ENCODE measurements at places on chromosomes 11 and 22.

GRCh38 chr11:126132319-126132718, 69.7 kb upstream of the CDON start:
- peak; percentile 32 for ATAC-seq

DNA sequence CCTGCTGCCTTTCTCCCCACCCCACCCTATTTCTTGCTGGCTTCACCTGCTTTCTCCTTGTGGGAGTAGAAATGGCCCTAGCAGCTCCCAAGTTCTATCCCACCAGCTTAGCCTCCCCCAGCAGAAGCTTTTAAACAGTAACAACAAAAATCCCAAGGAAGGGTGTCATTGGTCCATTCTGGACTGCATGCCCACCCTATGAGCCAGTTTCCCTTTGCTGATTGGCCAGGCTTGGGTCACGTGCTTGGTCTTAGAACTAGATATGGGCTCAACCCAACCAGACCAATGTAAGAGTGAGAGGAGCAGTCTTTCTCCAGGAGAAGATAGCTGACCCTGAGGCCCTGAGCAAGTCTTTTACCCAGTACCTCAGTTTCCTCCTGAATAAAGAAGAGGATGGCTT, 2.3 kb downstream of the MTFP1 start:
- ATAC-seq = no peak

GRCh38 chr11:76824083-76824939, 36.4 kb upstream of the ACER3 start:
- ATAC-seq = no peak

- ATAC-seq = no peak
These were observed 54.3 kb downstream of the SYTL2 start for GRCh38 chr11:85756401-85757200.

GRCh38 chr11:75237050-75237449, 3.5 kb upstream of the TPBGL start:
- ATAC-seq = no peak

DNA sequence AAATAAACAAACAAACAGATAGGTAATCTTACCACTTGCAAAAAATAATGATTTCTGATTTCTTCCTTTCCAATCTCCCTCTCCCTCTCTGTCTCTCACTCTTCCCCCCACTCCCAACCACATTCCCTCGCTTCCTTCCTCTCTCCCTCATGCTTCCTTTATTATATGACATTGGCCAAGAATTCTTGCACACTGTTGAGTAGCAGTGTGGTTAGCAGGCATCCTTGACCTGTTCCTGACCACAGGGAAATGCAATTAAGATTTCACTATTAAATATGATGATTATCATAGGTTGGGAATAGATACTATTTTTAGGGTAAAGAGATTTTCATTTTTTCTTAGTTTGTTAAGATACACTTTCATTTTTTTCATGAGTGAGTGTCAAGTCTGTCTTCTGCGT, 14.7 kb upstream of the PLAAT4 start:
- no peak for ATAC-seq

GRCh38 chr11:125167292-125167953, 2.9 kb downstream of the PKNOX2 start:
- ATAC-seq = no peak

DNA sequence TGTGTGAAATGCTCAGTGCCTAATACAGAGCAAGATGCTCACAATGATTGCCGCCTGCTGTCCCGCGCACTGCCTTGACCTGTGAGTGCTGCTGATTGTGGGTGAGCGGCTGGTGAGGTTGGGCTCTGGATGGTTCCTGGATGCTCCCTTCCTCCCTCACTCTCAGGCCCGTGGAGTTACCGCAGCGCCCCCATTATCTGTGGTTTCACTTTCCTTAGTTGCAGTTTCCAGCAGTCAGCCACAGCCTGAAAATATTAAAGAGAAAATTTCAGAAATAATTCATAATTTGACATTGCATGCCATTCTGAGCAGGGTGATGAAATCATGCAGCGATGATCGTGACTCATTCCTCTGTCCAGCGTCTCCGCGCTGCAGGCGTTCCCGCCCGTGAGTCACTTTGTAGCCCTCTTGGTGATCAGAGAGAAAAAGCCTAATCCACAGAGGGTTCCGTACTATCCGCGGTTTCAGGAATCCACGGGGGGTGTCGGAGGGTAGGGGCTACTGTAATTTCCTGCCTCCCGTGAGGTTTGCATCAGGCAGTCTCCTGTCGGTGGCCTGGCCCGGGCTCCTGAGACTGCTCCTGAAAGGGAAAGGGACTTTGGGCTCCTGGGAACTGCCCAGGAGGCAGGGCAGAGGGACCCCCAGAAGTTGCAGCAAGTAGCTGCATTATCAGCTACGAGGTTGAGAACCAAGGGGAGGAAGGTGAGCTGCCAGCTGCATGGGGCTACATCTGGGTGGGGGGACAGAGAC, 10.6 kb downstream of the RPL3 start:
- ATAC-seq = no peak

DNA sequence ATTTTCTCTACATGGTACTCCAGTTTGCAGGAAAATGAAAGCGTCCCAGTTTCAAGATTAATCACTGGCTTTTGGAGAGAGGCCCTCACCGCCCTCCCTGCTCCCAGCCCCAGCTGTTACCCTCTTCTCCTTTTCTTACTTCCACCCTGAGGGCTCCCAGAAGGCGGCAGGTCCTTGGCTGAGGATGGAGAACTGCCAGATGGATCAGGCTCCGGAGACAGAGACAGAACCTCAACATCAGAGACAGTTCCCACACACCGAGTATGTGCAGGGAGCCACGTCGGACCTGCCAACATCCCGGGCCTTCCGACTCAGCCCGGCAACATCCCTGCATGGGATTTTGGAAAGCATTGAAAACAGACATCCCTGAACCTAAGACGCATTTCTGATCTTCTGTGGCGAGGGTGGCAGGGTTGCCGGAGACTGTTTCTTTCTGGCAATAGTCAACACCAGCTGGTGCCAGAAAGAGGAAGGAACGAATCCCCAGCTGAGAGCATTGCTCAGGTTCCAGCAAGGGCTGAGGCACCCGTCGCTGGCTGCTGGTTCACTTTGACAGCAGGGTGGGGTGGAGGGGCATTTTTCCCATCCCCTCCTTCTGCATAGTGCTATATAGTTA, 467.1 kb downstream of the MIAT start:
- ATAC-seq = no peak

DNA sequence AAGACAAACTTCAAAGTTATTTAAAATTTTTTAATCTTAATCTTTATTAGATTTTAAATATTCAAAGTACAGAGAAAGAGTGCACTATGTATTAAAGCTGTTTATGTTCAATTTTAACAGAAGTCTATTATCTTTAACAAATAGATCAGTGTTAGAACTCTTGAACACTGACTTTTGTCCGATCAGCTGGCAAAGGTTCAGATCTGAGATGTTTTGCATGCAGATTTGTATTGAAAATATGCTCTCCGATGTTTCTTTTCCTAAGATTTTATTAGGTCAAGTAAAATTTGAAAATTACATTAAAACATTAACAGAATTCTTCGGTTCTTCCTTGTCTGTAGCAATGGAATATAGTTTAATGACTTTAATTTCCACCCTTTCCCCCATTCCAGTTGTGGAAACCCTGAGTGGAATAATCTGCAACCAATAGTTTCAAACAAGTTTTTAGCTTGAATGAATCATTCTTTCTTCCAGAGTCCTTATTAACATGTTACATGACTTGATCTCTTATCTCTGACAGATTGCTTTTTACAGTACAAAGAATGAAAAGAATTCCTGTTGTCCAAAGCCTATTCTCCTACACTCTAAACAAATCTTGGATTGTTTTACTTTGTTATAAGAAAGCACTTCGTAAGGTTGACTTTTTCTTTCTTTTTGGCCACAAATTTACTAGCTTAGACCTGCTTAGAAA, 11.4 kb upstream of the TCP11L1 start:
- ATAC-seq = no peak

GRCh38 chr11:65504674-65505465, 6.0 kb downstream of the MALAT1 start:
- ATAC-seq = no peak

- no peak for ATAC-seq
These were observed 5.8 kb downstream of the VSTM5 start for GRCh38 chr11:93844568-93844967.

DNA sequence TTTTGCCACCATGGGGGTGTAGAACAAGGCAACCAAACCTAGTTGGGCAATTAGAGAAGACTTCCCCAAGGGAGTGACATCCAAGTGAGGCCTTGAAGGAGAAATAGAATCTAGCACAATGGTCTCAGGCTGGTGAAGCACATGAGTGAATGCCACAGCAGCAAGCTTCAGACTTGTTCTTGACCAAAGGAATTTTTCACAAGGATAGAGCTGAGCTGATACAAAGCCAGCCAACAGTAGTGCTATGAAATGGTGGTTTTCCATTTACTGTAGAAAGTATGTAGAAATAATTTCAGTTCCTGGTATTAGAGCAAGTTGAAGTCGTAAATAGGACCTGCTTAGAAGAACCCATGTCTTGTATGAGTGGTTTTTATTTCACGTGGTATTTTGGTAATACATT, 148.3 kb upstream of the RASSF10 start:
- no peak for ATAC-seq

GRCh38 chr22:34877506-34877905, 188.5 kb upstream of the ISX start:
- no peak for ATAC-seq

GRCh38 chr22:47250995-47251765, 488.7 kb downstream of the TBC1D22A start:
- no peak for ATAC-seq

- ATAC-seq = no peak
These were observed 2.7 kb downstream of the DRD2 start for GRCh38 chr11:113472471-113472870.

DNA sequence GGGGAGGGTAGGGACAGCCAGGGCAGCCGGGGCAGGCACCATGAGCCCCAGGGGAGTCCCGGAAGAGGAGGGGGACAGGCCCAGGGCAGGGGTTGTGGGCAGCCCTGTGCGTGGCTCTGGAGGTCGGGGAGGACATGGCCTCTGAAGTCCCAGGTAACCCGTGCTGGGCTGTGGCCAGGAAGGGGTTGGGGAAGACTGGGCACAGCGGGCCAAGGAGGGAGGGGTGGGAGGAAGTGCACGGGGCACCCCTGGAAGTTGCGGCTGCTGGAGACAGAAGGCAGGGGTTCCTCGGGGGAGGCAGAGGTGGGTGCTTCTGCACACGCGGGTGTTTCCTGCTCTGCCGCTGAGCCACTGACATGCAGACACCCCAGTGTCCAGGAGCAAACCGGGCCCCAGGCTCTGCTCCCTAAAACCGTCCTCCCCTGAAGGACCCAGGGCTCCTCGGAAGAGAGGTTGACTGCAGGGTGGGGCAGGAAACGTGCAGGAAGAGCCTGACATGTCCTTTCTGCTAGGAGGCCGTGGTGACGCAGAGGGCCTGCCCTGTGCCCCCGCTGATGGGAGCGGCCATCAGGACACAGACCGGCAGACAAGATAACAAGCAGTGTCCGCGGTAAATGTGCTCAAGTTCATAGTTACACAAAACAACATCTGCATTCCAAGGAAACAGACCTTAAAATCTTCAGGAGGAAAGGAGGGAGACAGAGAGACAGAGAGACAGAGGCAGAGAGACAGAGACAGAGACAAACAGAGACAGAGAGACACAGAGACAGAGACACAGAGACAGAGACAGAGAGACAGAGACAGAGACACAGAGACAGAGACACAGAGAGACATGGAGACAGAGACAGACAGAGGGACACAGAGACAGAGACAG, 5.7 kb downstream of the TNNI2 start:
- no peak for ATAC-seq

- ATAC-seq = peak; percentile 13
These were observed 670.0 kb upstream of the CCDC90B start for GRCh38 chr11:83956119-83956697.

- no peak for ATAC-seq
These were observed 43.3 kb downstream of the PARVA start for GRCh38 chr11:12420706-12421105.

- ATAC-seq = no peak
These were observed 37.7 kb upstream of the SPON1 start for GRCh38 chr11:13924801-13925327.

DNA sequence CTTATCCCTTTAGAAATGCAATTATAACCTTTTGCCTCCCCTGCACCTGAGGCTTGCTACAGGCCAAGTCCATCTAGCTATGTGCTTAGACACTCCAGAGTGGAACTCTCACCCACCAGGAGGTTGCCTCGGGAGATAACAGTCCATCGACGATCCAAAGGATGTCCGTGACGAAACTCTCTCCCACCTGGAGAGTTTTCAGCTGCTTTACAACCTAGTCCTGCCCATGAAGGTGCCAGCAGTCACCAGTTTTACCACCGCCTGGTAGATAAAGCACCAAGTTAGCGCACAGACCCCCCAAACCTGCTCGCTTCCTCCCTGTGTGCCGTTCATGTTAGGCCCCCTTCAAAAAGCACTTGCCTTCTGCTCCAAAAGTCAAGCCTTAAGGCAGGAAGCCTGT, 53.1 kb upstream of the SHISAL1 start:
- no peak for ATAC-seq

- ATAC-seq = no peak
These were observed 243.2 kb downstream of the CASP12 start for GRCh38 chr11:104655066-104655465.

GRCh38 chr11:72102631-72102945, 509 bp downstream of the LAMTOR1 start:
- ATAC-seq = no peak

DNA sequence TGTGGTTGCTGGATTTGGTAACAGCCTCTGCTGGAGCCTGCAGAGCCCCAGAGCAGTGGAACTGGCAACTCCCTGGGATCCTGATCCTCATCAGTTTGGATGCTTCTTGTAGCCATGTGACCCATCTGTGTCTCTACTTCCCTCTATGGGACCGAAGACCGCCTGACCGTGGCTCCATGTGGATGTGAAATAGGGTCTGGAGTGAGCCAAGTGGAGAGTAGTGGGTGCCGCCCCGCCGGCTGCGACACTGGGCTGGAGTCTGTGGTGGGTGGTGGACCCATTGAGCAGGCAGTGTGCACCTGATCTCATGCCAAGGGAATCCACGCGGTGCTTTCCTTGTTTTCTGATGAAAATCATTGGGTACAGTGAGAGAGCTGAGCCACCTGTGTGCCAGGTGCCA, 543.2 kb upstream of the B3GAT1 start:
- ATAC-seq = no peak

DNA sequence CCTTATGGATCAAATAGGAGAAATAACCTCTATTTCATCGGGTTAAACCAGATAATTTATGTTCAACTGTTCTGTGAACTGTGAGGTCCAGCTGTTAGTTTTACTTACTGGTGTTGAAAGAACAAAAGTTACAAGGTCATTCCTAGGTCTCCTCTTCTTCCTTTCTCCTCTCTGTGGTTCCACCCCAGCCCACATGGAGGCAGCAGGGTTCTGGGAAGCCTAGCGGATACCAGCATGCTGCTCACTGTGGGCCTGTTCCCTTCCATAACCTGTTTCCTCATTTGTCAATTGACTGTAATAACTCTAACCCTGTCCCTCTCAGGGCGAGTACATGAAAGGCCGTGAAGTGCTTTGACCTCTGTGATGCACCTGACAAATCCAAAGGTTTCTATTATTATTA, 27.8 kb downstream of the RELT start:
- no peak for ATAC-seq

Data from stimulated activated memory B cell treated with anti-CD40 and anti-IgM and Interleukin-4, amounts not matched to agents 10 μg/mL and 1 μg/mL and 100 μg/mL, for 72 hours (primary cell).